ENCODE measurements at places on chromosomes 16 and 17.

DNA sequence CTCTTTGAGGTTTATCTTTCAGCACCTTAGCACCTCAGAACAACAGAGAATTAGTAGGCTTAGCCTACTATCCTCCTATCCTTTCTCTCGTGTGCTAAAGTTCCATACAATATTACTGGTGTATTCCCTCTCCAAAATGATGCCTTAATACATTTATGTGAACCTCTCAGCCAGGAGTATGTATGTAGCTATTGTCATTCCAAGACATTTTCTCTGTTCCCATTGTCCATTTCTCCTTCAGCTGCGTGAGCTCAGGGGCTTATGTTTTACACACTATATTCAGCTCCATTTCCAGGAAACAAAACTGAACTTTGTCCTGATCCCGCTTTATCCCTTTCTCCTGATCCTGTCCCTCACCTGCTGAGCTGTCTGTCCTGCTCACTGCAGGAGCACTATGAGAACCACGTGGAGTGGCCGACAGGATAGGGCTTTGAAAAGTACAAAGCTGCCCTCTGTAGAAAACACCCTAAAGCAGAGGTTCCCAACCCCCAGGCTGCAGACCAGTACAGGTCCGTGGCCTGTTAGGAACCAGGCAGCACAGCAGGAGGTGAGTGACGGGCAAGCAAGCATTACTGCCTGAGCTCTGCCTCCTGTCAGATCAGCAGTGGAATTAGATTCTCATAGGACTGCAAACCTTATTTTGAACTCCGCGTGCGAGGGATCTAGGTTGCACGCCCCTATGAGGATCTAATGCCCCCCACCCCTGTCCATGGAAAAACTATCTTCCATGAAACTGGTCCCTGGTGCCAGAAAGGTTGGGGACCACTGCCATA is 55.7 kb downstream of the CENPV start:
- DNase-seq: no peak

DNA sequence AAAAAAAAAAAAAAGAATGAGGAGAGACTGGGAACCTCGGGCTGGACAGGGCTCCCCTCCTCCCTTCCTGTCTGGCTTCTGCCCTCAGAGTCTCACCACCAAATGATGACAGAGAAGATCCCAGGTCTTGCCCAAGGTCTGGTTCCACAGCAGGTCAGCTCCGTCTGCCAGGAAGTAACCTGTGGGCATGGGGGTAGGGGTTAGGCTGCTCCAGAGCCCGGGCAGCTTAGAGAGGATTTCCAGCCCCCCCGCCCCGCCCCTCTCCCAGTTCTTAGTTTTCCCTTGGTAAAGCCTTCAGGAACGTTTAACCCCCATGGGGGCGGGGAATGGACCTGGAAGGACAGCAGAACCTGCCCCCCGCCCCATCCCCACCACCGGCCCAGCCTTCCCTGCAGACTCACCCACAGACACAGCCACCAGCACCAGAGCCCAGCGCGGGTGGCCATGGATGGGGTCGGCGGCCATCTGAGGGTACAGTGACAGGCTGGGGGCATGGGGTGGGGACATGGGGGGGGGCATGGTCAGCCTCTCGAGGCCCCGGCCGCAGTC is 700 bp downstream of the TLCD2 start:
- DNase-seq: no peak

GRCh38 chr16:29925105-29925756 is 795 bp downstream of the KCTD13 start:
- DNase-seq: no peak

DNA sequence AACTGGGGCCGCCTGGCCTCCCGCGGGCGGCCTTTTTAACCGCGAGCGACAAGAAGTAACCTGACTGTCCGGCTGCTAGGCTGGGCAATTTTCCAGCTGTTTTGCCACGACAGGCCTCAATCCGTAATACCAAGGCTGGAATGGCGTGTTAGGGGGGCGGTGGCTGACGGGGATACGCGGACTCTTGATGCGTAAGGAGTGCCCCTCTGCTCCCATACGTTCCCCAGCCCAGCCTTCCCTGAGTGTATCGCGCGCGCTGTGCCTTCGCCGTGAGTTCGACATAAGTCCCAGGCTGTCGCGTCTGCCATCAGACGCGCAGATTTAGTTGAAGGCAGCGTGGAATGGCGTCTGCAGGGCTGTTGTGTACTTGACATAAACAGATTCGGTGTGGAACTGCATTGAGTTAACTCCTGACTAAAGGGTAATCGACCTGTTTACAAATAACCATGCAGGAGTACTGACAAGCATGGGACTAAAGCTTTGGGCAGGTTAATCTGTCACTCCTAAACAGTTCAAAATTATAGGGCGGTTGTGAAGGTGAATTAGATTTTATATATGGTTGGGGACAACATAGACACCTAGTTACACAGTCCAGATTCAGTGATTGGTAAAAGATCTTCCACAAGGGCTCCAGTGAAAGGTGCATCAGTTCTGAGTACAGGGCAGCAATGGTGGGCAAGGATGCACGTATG is 16.6 kb upstream of the ERN1 start:
- peak; percentile 60 for DNase-seq

DNA sequence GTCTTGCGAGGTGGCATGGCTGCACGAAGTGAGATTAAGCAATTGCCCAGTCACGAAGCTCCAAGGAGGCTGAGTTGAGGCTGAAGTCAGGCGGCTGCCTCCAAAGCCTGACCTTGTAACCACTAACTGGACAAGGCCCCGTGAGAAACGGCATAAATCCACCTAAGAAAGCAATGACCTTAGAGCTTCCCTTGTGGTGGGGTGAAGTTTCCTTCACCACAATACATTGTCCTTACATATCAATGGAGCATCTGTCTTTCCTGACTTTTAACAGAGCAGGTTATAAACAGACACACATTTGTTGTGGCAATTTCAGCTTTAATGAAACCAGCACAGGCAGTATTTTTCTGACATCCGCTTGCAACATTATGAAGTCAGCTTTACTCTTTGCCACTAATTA is 2.5 kb upstream of the MED9 start:
- no peak for DNase-seq

GRCh38 chr17:80892019-80892855 is 99.4 kb upstream of the CHMP6 start:
- DNase-seq: peak; percentile 73

DNA sequence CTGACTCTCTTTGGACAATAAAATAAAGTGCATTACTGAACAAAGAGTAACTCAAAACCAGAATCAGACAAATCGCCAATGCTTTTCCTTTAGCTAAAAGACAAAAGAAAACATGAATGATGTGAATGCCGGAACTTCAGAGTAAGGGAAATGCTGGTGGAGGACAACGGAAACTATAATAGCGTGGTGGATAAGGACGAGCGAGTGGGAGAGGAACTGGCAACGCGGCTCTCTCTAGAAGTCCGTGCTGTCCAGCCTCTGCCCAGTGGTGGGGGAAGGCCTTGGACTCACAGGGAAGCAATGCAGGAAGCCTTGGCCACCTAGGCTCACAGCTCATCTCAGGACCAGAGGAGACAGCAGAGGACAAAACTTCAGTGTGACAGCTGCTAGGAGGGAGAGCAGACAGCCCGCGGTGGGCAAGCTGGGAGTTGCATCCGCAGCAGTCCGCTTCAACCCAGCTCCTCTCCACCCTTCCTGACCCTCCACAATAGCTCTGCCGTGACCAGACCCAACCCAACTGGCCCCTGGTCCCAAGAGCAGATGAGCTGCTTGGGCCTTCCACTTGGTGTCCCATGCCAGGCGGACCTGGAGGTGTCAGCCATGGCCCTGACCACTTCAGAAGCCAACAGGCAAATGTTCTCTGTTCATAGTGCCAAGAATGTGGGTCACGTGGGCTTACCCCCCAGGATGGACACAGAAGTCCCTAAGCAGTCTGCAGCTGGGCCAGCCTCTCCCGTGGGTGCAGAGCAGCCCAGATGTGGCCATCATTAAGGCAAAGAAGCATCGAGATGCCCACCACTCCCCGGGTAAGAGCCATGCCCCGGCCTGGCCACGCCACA is 5.3 kb upstream of the FAAP100 start:
- no peak for DNase-seq

DNA sequence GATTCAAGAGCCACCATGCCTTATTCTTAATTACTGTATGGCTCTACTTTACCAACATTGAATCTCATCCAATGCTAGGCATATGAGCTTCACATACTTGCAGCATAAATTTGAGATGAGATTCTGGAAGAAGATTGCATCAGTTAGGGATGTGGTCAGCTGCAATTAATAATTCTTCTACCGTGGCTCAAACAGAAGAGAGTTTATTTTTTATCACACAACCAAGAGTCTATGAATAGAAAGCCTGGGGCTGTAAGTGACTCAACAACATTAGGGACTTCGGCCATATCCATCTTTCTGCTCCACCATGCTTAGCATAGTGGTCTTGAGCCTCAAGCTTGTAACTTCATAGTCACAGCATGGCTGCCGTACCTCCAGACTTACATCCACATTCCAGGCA is 179.4 kb upstream of the IRX6 start:
- DNase-seq: no peak

GRCh38 chr16:9308356-9308801 is 216.9 kb downstream of the HAPSTR1 start:
- no peak for DNase-seq

- no peak for DNase-seq
These were observed 1.0 kb upstream of the MPDU1 start for GRCh38 chr17:7582396-7583252.

DNA sequence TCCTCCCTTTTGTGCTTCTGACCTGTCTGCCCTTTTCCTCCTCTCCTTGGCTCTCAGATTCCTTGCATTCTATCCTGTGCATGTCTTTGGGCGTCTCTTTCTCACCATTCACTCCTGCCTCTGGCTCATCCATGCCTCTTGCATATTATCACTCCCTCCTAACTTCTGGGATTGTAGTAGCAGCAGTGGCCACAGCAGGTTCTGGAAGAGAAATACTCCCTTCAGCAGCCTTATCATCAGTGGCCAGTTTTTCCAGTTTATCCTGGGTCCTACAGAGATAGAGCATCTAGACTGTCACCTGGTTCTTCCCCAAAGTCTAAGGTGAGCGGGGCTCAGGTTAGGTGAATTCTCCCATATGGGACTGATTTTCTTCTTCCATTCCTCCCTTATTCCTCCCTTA is 354.0 kb upstream of the CCL2 start:
- DNase-seq: no peak

GRCh38 chr17:81071761-81072741 is 37.1 kb downstream of the BAIAP2 start:
- DNase-seq: no peak

DNA sequence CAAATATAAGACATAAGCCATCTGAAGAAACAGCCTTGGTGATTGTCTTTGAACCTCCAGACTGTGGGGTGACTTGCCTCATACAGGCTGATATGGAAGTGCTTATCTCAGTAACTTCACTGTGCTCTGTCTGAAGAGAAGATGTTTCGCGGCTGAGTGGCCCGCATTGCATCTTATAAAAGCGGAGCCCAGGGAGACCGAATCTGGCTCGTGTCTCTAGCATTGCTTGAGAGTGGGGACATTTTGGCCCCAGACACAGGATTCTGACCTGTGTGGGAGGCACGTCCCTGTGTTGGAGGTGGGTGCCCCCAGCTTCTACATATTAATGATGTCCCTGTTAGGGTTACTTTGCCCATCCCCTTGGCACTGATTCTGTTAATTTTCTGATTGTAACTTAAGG is 66.4 kb downstream of the METRNL start:
- DNase-seq: no peak

- DNase-seq: no peak
These were observed 3.6 kb downstream of the MYO1C start for GRCh38 chr17:1488826-1489270.

- no peak for DNase-seq
These were observed 190.3 kb downstream of the RBFOX3 start for GRCh38 chr17:79420318-79421243.

GRCh38 chr16:17921357-17921978 is 415.1 kb downstream of the NPIPA8 start:
- no peak for DNase-seq

- no peak for DNase-seq
These were observed 1.5 kb downstream of the GEMIN4 start for GRCh38 chr17:750431-751037.

GRCh38 chr16:49440156-49441065 is 66.8 kb downstream of the C16orf78 start:
- DNase-seq: no peak

DNA sequence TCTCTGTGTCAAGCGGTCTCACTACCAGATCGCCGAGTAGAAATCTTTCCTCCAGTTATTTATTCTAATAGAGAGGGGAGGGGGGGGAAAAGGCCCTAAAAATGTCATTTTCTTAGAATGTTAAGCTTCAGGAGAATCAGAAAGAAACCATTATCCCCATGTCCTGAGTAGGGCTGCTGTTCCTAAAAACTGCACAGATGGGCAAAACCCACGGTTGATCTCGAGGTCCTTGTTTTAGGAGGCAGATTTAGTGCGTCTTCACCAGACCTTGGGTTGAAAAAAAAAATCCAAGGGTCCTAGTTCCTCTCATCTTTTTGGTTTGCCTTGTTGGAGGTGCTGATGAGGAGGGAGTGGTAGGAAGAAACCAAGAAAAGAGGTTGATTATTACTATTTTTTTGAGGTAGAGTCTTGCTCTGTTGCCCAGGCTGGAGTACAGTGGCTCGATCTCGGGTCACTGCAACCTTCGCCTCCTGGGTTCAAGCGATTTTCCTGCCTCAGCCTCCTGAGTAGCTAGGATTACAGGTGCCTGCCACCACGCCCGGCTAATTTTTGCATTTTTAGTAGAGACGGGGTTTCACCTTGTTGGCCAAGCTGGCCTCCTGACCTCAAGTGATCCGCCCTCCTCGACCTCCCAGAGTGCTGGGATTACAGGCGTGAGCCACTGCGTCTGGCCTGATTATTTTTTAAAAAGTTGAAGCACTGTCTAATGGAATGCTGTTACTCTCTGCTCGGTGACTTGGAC is 1.4 kb downstream of the CBFB start:
- DNase-seq: no peak

DNA sequence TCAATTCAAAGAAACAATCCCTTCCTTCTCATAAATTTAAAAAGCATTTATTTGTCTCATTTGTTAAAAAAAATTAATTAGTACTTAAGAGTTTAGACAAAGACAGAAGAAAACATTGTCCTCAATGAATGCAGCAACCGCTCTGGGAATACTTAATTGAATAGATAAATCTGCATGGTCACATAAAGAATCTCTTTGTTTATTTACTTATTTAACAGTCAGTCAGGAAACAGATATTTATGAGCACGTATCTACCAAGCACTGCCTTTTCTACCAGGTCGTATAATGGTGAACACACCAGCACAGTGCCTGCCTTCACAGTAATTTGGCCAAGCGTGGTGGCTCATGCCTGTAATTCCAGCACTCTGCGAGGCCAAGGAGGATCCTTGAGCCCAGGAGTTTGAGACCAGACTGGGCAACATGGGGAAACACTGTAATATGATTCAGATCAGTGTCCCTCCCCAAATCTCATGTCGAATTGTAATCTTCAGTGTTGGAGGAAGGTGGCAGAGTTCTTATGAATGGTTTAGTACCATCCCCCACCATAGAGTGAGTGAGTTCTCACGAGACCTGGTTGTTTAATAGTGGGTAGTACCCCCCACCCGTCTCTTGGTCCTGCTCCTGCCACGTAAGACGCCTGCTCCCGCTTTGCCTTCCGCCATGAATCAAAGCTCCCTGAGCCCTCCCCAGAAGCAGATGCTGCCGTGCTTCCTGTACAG is 8.1 kb downstream of the WIPI1 start:
- no peak for DNase-seq

GRCh38 chr16:65932350-65933072 is 434.0 kb upstream of the CDH5 start:
- no peak for DNase-seq

GRCh38 chr16:21701271-21701670 is 37.5 kb downstream of the OTOA start:
- no peak for DNase-seq

- DNase-seq: no peak
These were observed 81.0 kb upstream of the HS3ST2 start for GRCh38 chr16:22732959-22733358.

- no peak for DNase-seq
These were observed 13.7 kb upstream of the CA4 start for GRCh38 chr17:60135951-60136666.
